Caco-2 (cell line): ENCODE measurements at places on chromosomes 3 and 15. TPM values are rescaled to one million over a fixed set of nuclear protein-coding genes. Genes with fewer than 3 reads are reported as not detected.

- H3K4me1 ChIP-seq, result peaks cover 21% of the 10 kb centered on the region
- no peaks in the 10 kb centered on the region for H3K27me3 ChIP-seq
- H3K4me3 ChIP-seq, result no peak overlapping the region
- no peaks in the 10 kb centered on the region; the same call in 1 of the 2 replicates for H3K36me3 ChIP-seq
- no peak for DNase-seq
These were observed 19.5 kb downstream of the SHF start for GRCh38 chr15:45168286-45168685.

GRCh38 chr3:64399205-64399800, 174.0 kb upstream of the PRICKLE2 start:
- peak; percentile 67 for DNase-seq
- H3K4me3 ChIP-seq, result no peak overlapping the region
- no peaks in the 10 kb centered on the region for H3K27me3 ChIP-seq
- H3K4me1 ChIP-seq, result no peaks in the 10 kb centered on the region
- no peak overlapping the region for H3K27ac ChIP-seq

DNA sequence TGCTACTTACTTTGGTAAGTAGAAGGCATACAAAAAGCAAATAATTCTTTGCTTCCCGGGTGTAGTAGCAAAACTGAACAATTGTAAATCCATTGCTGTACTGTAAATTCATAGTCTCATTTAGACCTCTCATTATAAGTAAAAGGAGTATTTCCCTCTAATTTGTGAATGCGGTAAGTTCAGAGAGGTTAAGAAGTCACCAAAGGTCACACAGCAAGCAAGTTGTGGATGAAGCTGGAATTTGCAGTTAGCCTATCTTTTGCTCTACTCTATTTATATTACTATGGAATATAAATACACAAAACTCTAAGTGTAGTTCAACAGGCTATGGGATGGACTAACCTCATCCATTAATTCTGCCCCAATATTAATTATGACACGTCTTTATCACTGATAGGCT, 508.3 kb downstream of the MCTP2 start:
- no peaks in the 10 kb centered on the region for H3K4me1 ChIP-seq
- DNase-seq, result no peak
- H3K36me3 ChIP-seq, result no peaks in the 10 kb centered on the region

DNA sequence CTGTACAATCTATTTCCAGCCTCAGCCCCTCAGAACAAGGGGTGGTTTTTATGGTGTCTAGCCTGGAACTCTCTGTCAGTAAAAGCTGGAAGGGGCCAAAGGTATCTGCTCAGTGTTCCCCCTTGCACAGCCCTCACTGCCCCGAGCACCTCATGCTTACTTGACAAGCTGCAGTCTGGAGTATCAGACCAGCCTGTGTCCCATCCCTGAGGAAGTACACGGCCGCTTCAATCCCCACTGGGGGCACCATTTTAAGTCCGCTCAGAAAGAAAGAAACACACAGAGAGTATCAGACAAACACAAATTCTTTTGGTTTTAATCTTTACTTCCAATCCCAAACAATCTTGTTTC, 32.4 kb downstream of the UMPS start:
- peaks cover 9% of the 10 kb centered on the region for H3K4me1 ChIP-seq
- peaks cover 5% of the 10 kb centered on the region for H3K36me3 ChIP-seq
- H3K4me3 ChIP-seq, result no peak overlapping the region
- no peak for DNase-seq
- no peaks in the 10 kb centered on the region for H3K27me3 ChIP-seq

DNA sequence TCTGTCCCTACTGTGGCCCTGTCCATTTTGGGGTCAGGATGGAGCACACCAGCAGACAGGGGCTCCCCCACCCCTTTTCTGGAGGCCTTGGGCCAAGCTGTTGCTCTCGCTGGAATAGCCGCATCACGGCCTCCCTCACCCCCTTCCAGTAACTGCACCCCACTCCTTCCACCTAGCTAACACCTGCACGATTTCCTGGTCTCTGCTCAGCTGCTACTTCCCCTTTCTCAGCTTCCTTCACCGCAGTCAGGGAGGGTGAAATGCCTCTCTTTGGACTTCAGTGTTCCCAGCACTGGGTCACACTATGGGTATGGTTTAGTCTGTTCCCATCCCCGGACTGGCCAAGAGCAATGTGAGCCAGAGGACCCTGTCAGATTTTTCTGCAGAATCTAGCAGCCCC, 400.2 kb downstream of the MCTP2 start:
- H3K27me3 ChIP-seq, result no peaks in the 10 kb centered on the region
- DNase-seq, result no peak
- H3K27ac ChIP-seq, result no peak overlapping the region
- no peak overlapping the region for H3K4me3 ChIP-seq
- no peaks in the 10 kb centered on the region for H3K4me1 ChIP-seq

The ACKR2 gene
- 3.5 and 4.1 TPM in 2 replicates for total RNA-seq

GRCh38 chr3:140170612-140171011, 235.6 kb downstream of the CLSTN2 start:
- DNase-seq, result no peak
- no peaks in the 10 kb centered on the region for H3K36me3 ChIP-seq
- no peak overlapping the region for H3K27ac ChIP-seq
- no peaks in the 10 kb centered on the region for H3K27me3 ChIP-seq
- H3K4me3 ChIP-seq, result no peak overlapping the region
- no peaks in the 10 kb centered on the region for H3K4me1 ChIP-seq

- peak; percentile 81 for DNase-seq
- H3K27me3 ChIP-seq, result no peaks in the 10 kb centered on the region
- no peak overlapping the region for H3K27ac ChIP-seq
- H3K4me3 ChIP-seq, result no peak overlapping the region
- H3K36me3 ChIP-seq, result peaks cover 3% of the 10 kb centered on the region; the same call in 1 of the 2 replicates
These were observed 6.2 kb upstream of the TLR9 start for GRCh38 chr3:52231502-52232278.

GRCh38 chr3:24128199-24129005, 183.3 kb downstream of the NR1D2 start:
- no peaks in the 10 kb centered on the region for H3K4me1 ChIP-seq
- no peaks in the 10 kb centered on the region; the same call in 1 of the 2 replicates for H3K36me3 ChIP-seq
- no peak overlapping the region for H3K27ac ChIP-seq
- no peaks in the 10 kb centered on the region for H3K27me3 ChIP-seq

- no peaks in the 10 kb centered on the region for H3K36me3 ChIP-seq
- DNase-seq, result no peak
- H3K27ac ChIP-seq, result no peak overlapping the region
- no peak overlapping the region for H3K4me3 ChIP-seq
- H3K27me3 ChIP-seq, result no peaks in the 10 kb centered on the region
- no peaks in the 10 kb centered on the region for H3K4me1 ChIP-seq
These were observed 154.1 kb upstream of the CADPS start for GRCh38 chr3:63029326-63029725.

The CLN6 gene
- total RNA-seq, result 69.5 and 76.7 TPM in 2 replicates

The SIDT1 gene
- total RNA-seq, result 0.84 and 1.0 TPM in 2 replicates

DNA sequence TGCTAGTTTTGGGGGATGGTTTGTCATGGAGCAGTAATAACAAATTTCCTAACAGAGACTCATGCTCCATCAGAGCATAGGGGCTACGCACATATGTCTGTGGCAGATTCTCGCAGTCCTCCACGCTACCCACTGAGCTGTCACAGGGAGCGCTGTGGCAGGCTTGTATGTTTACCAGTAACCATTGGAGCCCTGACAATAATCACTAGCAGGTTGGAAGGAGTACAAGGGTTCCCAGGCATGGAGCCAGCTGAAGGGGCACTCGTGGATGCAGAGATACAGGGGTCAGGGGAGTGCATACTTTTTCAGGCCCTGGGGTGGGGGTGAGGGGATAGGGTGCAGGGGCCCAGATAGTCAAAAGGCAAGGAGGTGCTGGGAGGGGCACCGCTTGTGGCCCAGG, 7.9 kb upstream of the GP9 start:
- no peak overlapping the region for H3K4me3 ChIP-seq
- DNase-seq, result no peak
- H3K36me3 ChIP-seq, result no peaks in the 10 kb centered on the region
- H3K27me3 ChIP-seq, result no peaks in the 10 kb centered on the region
- H3K27ac ChIP-seq, result peak overlapping the region; percentile 16

DNA sequence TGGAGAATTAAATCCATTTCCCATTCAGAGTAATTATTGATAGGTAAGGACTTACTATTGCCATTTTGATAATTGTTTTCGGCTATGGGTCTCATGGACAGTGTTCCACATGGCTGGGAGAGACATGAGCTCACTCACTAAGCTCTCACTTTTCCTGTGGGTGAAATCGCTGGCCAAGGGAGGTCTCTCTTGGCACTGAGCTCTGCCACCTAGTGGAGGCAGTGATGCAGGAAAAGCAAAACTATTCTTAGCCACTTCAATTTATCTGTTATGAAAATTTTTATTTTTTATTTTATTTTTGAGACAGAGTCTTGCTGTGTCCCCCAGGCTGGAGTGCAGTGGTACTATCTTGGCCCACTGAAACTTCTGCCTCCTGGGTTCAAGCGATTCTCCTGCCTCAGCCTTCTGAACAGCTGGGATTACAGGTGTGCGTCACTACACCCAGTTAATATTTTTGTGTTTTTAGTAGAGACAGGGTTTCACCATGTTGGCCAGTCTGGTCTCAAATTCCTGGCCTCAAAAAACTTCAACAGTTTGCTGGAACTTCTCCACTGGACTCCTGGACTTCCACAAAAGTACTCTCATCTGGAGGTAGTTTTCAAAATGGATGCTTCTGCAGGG, 4.7 kb upstream of the RNF13 start:
- H3K4me3 ChIP-seq, result no peak overlapping the region
- no peak overlapping the region for H3K27ac ChIP-seq
- H3K27me3 ChIP-seq, result no peaks in the 10 kb centered on the region

- H3K27ac ChIP-seq, result no peak overlapping the region
- no peak overlapping the region for H3K4me3 ChIP-seq
- H3K36me3 ChIP-seq, result no peaks in the 10 kb centered on the region; the same call in none of the 2 replicates
- H3K27me3 ChIP-seq, result no peaks in the 10 kb centered on the region
These were observed 28.1 kb downstream of the HACD3 start for GRCh38 chr15:65558336-65558735.

GRCh38 chr3:34207806-34208205, 409.4 kb downstream of the PDCD6IP start:
- no peaks in the 10 kb centered on the region for H3K27me3 ChIP-seq
- no peak for DNase-seq
- no peak overlapping the region for H3K27ac ChIP-seq
- H3K4me3 ChIP-seq, result no peak overlapping the region
- H3K4me1 ChIP-seq, result no peaks in the 10 kb centered on the region

- no peak overlapping the region for H3K4me3 ChIP-seq
- H3K4me1 ChIP-seq, result no peaks in the 10 kb centered on the region
- no peaks in the 10 kb centered on the region for H3K36me3 ChIP-seq
- no peak for DNase-seq
- H3K27me3 ChIP-seq, result no peaks in the 10 kb centered on the region
- no peak overlapping the region for H3K27ac ChIP-seq
These were observed 42.5 kb downstream of the SCN10A start for GRCh38 chr3:38773528-38773927.

The WNT7A gene
- 0.58 and 1.1 TPM in 2 replicates for total RNA-seq

The CP gene
- 5.0 and 6.8 TPM in 2 replicates for total RNA-seq

DNA sequence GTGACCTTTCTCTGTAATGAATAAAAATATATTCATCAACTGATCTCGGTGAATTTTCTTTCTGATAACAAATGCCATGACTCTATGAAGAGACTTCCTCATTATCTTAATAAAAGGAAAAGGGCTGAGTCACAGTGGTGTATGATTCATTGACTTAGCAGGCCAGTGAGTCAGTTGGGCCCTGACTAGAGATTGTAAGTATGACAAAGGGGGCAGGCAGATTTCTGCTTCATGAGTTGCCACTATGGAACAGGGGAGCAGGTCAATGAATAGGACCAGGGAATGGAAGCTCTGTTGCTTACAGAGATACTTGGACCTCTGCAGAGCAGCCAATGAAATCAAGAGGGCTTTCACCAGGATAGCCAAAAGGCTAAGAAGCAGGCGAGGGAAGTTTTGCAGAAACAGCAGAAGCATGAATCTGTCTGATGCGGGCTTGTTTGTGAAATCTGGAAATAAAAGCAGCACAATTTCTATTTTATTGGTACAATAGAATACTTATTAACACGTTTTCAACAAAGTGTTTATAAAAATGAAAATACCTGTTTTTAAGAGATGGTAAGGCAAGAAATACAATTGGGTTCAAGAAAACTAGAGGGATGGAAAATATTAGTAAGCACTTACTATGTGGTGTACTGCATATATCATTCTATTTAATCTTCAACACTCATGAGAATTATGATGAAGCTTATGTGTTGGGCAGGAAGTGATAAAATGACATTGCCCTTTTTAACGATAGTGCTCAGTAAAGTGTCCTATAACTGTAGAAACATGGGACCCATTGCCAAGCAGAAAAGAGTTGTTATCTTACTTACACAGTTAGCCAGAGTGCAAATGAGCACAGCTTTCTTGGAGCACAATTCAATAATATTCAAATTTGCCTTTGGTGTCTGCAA, 169.8 kb upstream of the MYRIP start:
- H3K4me3 ChIP-seq, result no peak overlapping the region
- no peaks in the 10 kb centered on the region for H3K27me3 ChIP-seq
- DNase-seq, result no peak
- no peaks in the 10 kb centered on the region for H3K4me1 ChIP-seq
- H3K27ac ChIP-seq, result no peak overlapping the region
- H3K36me3 ChIP-seq, result no peaks in the 10 kb centered on the region

The LRRC31 gene
- total RNA-seq, result 0.64 and 0.70 TPM in 2 replicates

- no peak overlapping the region for H3K27ac ChIP-seq
- H3K36me3 ChIP-seq, result no peaks in the 10 kb centered on the region
- no peak for DNase-seq
- H3K27me3 ChIP-seq, result no peaks in the 10 kb centered on the region
These were observed 334.8 kb downstream of the NAALADL2 start for GRCh38 chr3:175193815-175194518.

The SLC24A5 gene
- not detected in 2 replicates for total RNA-seq

The RAB6B gene
- 2.5 and 3.2 TPM in 2 replicates for total RNA-seq

GRCh38 chr15:69119001-69119400, 41.4 kb upstream of the GLCE start:
- no peak for DNase-seq
- no peaks in the 10 kb centered on the region for H3K36me3 ChIP-seq
- H3K4me3 ChIP-seq, result no peak overlapping the region

The GOLGA6D gene
- total RNA-seq, result not detected in 2 replicates

- H3K27me3 ChIP-seq, result no peaks in the 10 kb centered on the region
- DNase-seq, result no peak
- H3K4me1 ChIP-seq, result peaks cover 5% of the 10 kb centered on the region; the same call in 1 of the 2 replicates
- H3K27ac ChIP-seq, result no peak overlapping the region
- H3K36me3 ChIP-seq, result no peaks in the 10 kb centered on the region
These were observed 20.1 kb downstream of the ZBTB38 start for GRCh38 chr3:141388395-141388794.

DNA sequence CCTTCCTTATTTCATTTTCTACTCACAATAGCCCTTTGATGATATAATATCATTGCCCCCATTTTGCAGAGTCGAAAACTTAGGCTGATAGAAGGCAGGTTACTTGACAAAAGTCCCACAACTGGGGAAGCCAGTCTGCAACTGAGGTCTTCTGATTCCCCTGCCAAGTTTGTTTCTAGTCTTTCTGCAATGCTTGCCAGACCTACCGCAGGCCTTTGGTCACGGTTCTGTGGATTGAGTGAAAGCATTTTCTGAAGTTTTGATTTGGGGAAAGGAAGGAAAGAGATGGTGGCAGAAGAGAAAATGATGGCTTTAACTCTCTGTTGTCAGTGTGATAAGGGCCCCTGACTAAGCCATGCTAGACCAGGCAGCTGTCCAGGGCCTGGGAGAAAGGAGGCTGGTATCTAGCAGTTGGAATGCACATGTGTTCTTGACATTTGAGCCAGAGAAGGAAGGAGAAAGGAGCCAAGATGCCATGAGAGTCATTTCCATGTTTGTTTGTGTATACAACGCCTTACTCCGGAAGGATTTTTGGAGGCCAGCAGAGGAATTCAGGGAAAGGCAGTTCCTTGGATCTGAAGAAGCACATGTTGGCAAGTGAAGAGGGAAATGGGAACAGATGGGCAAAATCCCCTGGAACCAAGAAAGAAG, 29.9 kb downstream of the FAH start:
- H3K36me3 ChIP-seq, result no peaks in the 10 kb centered on the region; the same call in none of the 2 replicates
- H3K27ac ChIP-seq, result no peak overlapping the region
- no peaks in the 10 kb centered on the region for H3K4me1 ChIP-seq
- no peak for DNase-seq
- no peaks in the 10 kb centered on the region for H3K27me3 ChIP-seq
